Activated naive CD8-positive, alpha-beta T cell treated with anti-CD3 and anti-CD28 coated beads for 36 hours (primary cell): ENCODE measurements at places on chromosomes 11 and 22. TPM values are rescaled to one million over a fixed set of nuclear protein-coding genes. Genes with fewer than 3 reads are reported as not detected.

Gene DGAT2
- 1.6 TPM for total RNA-seq

Gene FZD4
- 0.04 TPM for total RNA-seq

Gene OR52E8
- total RNA-seq, result not detected

Gene ENTHD1
- total RNA-seq, result 0.20 TPM

Gene CDC42EP2
- total RNA-seq, result 0.18 TPM

Gene RBM4B
- total RNA-seq, result 12.2 TPM

Gene PLAAT4
- 34.2 TPM for total RNA-seq

Gene BDNF
- total RNA-seq, result not detected
